ENCODE measurements at places on chromosomes 11 and 22.

GRCh38 chr11:65960824-65961266 lies 689 bp upstream of the SART1 start:
- DNase-seq = no peak

DNA sequence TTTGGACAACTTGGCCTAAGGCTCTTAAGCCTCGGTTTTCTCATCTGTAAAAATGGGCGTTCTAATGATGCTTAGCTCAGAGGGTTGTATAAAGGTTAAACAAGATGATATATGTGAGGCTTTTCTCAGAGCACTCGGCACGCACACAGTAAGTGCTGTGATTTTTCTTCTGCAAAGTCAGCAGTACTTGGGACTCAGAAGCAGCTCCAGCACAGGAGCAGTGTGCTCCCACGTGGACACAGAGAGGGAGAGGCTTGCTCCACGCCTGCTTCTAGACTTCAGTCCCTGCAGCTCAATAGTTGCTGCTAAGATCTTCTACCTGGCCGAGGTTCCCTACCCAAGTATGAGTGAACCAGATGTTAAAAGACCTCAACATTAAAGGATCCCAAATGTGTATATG lies 39.9 kb upstream of the PHF21A start:
- no peak for DNase-seq

DNA sequence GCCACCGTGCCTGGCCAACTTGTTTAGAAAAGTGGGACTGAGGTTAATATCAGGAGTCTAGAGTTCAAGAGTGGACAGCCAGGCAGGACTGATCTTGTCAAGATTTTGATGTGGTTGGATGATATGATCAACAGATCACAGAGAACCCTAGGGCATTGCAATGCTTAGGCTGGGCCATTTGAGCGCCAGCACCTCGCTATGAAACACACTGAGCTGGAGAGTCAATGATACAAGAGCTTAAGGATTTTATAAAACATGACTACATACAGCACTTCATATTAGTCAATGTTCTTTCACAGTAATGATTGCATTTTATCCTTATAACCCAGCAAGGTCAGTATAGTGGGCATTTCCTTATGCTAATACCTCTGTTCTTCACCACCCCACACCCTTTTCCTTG lies 15.4 kb upstream of the PEX26 start:
- no peak for DNase-seq

GRCh38 chr11:118339281-118339961 lies 3.1 kb downstream of the CD3D start:
- no peak for DNase-seq

GRCh38 chr11:93689240-93689639 lies 27.8 kb downstream of the CEP295 start:
- DNase-seq = no peak

- DNase-seq = no peak
Measured at GRCh38 chr11:57399972-57400578, 9.6 kb upstream of the PRG2 start.

- DNase-seq = peak; percentile 2
Measured at GRCh38 chr11:5891216-5891800, 1.7 kb upstream of the OR52E5 start.

DNA sequence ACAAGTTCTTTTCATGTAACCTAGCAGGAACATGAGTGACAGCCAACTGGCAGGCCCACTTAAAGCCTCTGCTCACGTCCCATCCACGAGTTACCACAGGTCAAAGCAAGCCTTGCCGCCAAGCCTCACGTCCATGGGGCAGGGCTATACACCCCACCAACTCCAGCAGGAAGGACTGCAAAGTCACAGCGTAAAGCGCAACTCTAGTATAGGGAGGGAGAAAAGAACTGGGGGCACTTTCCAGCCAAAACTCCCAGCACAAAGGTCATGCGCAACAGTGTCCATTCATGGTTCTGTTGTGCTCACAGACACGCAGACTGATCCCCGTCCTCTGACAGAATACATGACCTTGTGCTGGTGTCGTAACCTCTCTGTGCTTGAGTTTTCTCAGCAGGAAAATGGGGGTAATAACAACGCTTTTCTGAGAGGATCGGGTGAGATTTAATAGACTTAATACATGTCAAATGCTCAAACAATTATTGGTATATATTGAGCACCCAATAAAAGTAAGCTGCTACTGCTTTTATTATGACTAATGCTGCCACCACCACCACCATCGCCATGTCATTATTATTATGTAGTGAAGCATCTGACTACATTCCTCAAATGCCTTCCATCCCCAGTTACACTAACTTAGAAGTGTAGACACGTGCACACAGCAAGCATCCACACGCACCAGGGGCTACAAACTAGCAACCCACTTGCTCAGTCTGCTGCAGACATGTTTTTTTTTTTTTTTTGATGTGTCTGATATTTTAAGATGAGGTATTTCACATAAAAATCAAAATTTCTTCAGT lies 104.4 kb upstream of the PARVA start:
- DNase-seq = no peak

DNA sequence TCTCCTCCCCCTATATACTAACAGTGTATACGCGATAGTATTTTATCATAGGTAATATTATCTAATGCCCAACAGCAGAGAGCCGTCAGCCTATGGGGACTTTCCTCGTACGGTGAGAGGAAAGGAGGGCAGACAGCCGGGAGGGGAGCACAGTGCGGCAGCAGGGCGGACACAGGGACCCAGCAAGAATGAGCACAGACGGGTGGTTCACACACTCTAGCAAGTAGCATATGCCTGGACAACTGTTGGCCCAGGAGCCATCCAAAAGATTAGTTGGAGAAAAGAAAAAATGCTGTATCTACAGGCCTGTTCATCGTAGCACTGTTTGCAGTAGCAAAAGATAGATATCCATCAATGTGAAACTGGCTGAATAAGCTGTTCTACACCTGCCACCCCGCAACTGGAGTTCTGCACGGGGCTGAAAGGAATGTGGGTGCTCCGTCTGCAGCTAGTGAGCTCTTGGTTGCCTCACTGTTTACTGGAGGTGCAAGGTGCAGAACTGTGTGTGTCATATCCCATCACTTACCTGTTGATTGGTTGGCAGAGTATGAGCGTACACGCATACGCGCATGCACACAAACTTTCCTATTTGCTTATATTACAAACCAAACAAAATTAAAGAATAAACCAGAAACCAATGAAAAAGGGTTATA lies 324.3 kb downstream of the TBC1D22A start:
- DNase-seq = no peak
